Fibroblast of skin of right quadriceps (primary cell): ENCODE measurements at places on chromosomes 5 and 9.
A peak's percentile ranks its signal among the peaks of the same experiment; 100 is the strongest.

GRCh38 chr9:71647094-71647591 is 121.2 kb downstream of the CEMIP2 start:
- DNase-seq: peak; percentile 80

- DNase-seq: no peak
Observed at GRCh38 chr9:68562461-68562860, 21.8 kb upstream of the TMEM252 start.

- peak; percentile 79 for DNase-seq
Observed at GRCh38 chr9:131237931-131238401, 38.3 kb downstream of the FAM78A start.

DNA sequence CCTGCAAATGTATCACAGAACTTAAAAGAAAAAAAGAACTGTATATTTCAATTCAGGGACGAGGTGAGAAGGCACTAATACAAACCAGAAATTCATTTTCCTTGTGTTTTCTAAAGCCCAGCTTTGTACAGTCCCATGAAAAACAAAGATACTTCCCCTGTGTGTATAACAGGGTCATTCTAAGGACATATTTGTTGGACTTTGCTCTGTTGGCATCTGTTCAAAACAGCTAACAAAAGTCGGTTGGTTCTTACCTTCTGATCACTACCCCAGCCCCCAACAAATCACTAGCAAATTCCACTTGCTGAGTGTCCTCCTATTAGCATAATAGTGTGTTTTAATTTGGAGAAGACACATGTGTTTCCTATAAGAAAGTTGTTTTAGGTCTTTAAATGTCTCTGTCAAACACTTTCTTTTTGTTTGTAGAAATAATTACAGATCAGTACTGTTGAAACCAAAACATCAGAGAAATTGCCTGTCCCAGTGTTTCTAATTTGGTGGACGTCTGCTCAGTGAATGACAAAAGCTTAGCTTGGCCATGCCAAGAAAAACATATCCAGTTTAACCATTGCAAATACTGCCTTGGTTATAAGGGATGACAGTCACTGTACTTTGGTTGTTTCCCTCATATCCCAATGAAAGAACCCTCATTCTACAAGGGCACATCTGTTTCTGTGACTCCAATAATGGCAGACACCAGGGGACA is 480.5 kb downstream of the EBF1 start:
- DNase-seq: peak; percentile 33

DNA sequence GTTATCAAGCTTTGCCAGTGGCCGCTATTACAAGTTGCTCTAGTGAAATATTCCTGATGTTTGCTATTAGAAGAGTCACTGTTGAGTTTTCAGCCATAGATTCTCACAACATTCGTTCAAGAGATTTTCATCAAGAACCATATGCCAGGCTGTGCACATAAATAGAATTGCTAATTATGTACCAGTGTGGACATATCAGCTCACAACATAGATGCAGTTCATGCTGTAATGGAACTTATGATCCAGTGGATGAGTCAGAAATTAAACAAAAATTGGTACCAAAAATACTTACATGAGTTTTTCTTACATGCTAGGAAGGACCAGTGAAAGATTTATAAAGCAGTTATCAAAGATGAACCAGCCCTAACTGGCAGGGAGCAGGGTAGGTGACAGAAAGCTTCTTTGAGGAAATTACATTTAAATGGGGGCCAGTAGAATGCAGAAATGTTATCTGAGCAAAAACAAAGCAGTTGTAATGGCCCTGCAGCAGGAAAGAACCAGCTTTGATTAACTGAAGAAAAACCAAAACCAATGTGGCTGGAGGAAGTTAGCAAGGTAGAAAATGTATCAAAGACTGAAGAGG is 404.2 kb downstream of the DNAH5 start:
- DNase-seq: no peak

GRCh38 chr9:114200721-114201300 is 45.5 kb downstream of the COL27A1 start:
- no peak for DNase-seq

- no peak for DNase-seq
Observed at GRCh38 chr5:79237740-79238560, 2.0 kb downstream of the JMY start.

DNA sequence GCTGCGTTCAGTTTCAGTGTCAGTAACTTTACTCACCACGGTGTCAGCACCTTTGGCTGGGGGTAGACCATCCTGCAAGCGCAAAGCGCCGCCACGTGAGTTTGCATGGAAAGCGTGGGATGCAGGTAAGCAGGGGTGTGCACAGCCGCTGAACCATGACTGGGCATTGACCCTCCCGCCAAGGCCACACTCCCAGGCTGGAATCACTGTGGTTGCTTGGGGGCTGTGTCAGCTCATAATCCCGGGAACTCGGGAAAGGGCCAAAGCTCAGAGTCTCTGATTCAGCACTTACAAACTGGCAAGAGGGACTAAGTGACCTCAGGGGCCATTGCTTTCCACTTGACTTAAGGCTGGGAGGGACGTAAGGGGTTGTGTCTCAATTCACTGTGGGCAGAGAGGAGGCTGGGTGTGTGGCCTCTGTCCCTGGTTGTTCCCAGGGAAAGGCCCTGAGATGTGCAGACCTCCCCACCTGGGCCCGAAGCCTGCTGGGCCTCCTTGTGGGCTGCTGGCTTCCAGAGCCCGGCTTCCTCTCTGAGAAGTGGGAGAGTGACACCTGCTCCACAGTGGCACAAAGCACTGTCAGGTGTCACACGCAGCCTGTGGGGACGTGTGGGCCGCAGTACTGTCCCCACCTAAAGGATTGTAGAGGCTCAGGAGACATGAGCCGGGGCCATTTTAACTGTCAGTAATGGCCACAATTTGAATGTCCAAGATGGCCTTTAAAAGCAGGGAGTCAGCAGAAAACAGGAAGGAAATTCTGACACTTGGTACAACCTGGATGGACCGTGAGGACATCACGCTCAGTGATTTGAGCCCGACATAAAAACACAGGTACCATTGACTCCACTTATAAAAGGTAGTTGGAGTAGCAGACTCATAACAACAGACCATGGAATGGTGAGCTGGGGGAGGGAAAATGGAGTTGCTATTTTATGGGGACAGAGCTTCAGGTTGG is 16.7 kb downstream of the ABO start:
- no peak for DNase-seq

GRCh38 chr5:51995773-51996306 is 612.6 kb downstream of the ISL1 start:
- no peak for DNase-seq

DNA sequence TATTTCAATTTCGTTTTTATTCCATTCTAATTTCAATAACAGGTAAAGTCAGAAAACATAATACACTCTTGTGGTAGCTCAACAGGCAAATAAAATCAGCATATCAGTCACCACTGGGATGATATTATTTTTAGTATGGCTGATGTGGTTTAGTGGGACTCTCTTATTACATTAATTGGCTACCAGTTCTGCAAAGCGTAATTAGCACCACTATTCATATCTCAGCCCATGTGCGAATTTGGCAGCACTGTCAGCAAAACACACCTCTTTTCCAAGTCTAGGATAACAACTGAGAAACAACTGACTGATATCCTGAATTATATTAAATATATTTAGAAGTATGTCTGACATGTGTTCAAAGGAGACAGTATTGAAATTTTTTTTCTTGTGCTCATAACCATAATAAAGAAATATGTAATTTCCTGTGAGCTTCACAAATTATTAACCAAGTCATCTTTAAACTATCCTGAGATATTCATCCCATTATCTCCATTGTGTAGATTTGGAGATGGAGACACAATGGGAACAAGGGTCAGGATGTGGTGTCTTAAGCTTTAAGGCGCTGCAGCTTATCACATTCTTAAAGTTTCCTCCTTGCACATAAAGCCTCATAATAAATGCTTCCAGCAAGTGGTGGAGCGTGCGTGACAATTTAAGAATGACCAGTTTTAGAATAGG is 212.4 kb downstream of the TLE1 start:
- DNase-seq: no peak

DNA sequence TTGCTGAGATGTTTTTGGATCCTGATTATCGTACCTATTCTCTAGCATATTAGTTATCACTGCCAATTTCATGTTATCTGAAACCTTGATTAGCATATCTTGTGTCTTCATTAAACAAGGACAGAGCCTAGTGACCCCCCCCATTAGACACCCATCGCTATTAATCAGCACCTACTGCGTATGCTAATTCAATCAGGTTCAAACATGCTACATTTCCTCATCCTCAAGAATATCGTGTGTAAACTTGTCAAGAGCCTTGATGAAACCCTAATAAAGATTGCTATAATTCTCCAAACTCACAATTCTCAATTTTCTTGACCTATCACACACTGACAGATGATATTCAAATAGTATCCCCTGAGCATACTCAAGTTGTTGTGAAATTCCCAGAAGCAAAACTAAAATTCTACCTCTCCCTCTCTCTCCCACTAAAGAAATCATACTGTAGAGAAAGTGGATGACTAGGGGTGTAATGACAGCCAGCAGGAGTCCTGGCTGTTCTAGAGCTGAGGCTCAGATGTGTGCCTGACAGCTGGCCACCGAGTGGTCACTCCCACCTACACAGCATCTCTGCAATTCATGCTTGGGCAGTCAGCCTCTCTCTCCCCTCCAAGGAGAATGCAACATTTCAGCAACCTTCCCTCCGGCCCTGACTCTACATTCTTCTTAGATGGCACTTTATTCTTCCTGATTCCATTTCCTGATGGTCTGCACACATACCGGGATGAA is 9.2 kb upstream of the ZNF354A start:
- no peak for DNase-seq

- DNase-seq: no peak
Observed at GRCh38 chr9:133348718-133349573, 928 bp downstream of the RPL7A start.

DNA sequence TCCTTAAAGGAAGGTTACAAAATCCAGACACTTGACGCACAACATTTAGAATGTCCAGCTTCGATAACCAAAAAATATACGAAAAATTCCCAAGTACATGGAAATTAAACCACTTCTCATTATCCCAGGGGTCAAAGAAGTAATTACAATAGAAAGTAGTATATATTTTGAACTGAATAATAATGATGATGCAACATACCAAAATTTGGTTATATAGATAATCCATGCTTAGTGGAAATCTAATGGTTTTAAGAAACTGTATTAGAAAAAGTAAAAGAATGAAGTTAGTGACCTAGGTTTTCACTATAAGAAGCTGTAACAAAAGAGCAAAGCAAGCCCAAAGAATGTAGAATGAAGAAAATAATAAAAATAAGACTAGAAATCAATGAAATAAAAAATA is 204.0 kb upstream of the PUM3 start:
- no peak for DNase-seq

DNA sequence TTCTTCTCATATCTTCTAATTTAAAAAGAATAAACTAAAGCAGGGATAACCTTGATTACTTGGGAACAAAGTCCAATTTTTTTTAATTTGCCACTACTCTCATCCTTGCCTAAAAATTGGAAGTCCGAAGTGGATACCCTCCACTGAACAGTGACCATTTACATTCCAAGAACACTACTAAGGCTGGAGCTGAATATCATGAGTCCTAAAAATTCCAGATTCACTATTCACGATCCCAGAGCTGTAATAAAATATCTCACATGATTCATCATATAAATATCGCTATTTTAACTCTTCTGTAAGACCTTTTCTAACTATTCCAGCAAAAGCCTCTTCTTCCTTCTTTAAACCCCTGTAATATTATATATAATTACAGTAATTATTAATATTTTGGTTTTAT is 57.4 kb downstream of the ATPSCKMT start:
- DNase-seq: peak; percentile 81

GRCh38 chr9:134526584-134527477 is 114.8 kb upstream of the COL5A1 start:
- peak; percentile 44 for DNase-seq

DNA sequence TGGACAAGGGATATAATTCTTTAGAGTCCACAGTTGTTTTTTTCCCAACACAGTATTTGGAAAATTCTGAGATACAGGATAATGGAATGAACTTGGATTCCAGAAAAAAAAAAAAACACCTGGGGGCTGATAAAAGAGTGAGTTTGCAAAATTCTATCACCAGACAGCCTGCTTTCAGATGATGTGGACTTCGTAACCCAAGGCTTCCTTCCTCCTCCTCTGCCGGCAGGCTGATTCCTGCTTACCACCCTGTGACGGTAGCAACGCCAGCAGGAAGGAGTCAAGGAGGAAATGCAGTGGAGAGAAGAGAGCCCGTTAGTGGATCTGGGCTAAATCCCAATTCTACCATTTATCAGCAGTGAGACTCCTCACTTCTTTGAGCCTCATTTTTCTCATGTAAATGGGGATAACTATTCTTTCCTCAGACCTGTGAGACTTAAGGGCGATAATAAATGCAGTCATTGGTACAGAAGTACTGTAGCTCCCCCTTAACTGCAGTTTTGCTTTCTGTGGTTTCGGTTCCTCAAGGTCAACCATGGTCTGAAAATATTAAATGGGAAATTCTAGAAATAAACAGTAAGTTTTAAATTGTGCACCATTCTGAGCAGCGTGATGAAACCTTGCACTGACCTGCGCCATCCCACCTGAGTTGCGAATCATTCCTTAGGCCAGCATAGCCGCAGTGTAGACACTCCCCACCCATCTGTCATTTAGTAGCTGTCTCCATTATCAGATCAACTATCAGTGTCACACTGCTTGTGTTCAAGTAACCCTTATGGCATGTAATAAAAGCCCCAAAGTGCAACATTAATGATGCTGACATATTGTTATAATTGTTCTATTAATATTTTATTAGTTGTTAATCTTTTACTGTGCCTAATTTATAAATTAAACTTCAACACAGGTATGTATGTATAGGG is 71.4 kb downstream of the DCP2 start:
- no peak for DNase-seq

DNA sequence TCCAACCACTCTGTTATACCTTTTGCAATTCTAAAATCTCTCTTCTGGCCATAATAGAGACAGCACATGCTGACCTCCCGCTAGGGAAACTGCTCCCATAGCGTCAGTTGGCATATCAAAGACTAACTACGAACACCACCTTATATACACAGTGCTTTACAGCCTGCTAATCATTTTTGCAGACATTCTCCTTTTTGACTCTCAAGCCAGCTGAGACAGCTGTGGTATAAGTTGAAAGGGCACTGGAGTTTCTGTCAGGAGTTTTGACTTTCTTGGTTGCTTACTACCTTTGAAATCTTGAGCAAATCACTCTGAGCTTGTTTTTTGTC is 160.2 kb upstream of the TBCA start:
- no peak for DNase-seq

DNA sequence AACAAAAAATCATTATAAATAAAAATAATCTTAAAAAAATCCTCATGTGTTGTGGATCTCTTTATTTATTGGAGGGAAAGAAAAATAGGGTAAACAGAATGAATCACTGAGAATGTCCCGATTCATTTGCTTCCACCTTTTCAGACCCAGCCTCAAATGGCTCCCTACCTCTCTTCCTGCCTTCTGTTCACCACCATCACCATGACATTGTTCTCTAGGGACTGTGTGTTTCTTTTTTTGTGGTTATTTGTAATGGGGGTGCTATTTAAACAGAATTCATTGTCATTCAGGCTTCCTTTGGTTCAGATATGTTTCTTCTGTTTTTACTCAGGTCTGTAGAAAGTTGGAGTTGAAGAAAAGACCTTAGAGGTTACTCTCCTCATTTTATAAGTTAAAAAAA is 198.2 kb downstream of the KIF4B start:
- DNase-seq: no peak
